ENCODE measurements at places on chromosomes 7 and 10.

- DNase-seq: no peak
Observed at GRCh38 chr10:110212119-110213006, 5.0 kb downstream of the MXI1 start.

DNA sequence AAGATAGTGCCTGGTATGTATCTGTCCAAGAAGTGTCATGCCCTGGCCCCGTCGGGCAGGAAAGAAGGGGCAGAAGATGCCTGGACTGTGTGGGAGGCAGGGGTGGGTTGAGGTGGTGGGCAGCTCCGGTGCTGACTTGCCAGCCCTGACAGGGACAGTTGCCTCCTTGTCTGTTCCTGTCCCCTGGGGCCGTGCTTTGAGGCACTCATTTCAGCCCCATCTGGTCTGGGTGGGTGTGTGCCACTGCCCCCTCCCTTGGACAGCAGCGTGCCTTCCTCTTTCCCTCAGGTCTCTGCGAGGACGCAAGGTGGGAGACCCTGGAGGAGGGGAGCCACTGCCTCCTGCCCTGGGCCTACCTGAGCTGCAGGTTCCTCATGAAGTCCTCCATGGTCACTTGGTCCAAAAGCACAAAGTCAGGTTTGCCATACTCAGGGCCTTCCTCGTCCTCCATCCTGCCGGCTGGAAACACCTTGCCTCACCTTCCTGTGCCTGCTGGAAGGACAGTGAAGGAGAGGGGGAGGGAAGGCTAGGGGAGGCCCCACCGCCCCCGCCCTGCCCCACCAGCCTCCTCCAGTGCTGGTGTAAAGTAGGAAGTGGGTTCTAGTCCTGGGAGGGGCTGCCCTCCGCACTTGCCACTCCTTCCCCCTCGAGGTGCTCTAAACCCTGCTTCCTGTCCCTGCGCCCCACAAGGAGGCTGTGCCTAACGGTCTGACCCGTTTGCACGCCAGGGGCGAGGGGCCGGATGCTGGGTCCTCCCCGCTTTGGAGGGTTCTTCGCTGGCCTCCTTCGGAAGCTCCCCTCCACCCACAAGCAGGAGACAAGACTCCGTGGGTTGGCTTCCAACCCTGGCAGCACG lies at the start of gene MYO1G:
Gene MYO1G, minus strand, starts transcription at position 505 of the 856 bp plus-strand sequence. Its CDS starts 54 bp downstream, at position 451.
- no peak for DNase-seq

GRCh38 chr10:11678074-11678793 lies 63.9 kb upstream of the ECHDC3 start:
- no peak for DNase-seq

DNA sequence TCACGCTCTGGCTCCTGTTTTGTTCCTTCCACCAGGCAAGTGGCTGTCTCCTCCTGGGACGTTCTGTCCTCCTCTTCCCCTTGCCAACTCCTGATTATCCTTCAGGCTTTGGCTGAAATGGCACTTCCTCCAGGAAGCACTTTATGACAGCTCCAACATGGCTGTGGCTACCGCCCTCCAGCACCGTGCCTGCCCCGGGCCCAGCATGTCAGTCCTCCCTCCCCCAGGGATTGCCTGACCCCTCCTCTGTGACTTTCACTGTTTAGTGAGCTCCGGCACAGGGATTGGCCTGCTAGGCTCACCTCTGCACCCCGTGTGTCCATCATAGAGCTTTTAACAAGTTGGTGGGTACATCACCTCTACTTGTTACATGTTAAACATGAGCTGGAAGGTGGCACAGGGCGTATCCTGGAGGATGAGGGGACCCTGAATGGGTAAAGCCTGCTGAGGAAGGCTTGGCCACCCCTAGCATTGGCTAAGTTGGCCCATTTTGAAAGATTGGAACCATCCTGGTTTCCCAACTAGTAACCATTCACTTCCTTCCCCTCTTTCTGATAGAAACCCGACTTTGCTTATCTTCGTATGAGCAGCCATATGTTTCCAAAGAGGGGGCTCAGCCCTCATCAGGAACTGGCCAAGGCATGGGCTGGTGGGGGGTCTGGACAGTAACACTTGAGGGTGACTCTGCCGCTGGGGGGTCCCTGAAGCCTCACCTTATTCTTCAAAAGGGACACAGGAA lies 10.5 kb upstream of the ADAMTS14 start:
- DNase-seq: no peak

- no peak for DNase-seq
Observed at GRCh38 chr10:127866276-127867013, 26.3 kb downstream of the CLRN3 start.

- DNase-seq: no peak
Observed at GRCh38 chr10:8594711-8595110, 540.2 kb downstream of the GATA3 start.

GRCh38 chr7:92417913-92418312 lies 29.4 kb upstream of the GATAD1 start:
- DNase-seq: no peak

DNA sequence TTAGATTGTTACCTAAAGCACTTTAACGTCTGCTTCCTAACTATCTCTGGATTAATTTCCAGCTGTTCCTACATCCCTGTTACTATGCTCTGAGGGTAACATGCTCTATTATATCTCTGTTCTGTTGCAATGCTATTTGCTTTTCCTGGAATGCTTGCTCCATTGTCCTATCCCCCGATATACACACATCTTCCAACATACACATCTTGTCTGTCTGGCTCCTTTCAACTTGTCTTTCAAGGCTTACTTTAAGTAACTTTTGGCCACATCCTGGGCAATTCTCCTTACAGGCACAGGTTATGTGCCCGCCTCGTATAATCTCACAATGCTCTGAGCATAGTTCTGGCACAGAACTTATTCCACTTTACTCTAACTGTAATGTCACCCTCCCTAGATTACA lies 96.2 kb downstream of the CDK6 start:
- DNase-seq: no peak

DNA sequence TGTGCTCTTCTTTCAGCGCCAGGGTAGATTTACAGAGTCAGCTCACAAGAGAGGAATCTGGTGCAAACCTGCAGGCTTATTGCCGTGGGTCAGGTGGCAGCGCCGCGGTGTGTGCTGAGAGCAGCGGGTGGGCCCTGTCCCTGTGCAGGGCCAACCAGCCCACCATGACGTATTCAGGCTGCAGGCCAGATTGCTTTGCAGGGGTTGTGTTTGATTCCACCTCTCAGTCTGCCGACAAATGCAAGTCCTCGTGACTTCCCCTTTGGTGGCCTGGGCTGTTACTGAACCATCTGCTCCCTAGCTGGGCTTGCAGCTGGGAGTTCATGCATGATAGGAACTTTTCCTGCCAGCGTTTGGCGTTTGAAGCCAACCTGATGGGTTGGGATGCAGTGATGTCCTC lies 66.7 kb upstream of the LEP start:
- peak; percentile 77 for DNase-seq

DNA sequence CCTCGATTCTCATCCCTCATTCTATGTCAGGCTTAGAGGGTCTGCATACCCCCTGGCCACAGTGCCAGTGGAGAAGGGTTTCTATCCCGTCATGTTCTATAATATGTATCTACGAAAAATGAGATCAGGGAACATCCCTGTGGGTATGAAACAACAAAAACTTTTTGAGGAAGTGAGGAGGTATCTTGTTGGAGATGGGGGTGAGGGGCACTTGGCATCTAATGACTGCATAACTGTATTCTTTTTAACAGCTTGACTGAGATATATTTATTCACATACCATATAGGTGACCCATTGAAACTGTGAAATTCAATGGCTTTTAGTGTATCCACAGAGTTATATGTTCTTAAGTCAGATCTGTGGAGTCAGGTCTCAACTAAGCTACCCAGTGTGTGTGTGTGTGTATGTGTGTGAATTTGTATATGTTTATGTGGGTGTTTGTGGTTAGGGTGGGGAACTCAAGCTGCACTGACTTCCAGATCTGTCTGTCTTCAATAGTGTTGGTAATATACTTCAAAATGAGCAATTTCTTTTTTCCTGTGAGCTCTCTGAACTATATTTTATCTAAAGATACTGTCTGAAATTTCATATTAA lies 528.9 kb downstream of the CNTNAP2 start:
- no peak for DNase-seq

- peak; percentile 35 for DNase-seq
Observed at GRCh38 chr7:108839076-108839475, 269.4 kb downstream of the DNAJB9 start.

GRCh38 chr7:148474481-148475025 lies 116.0 kb upstream of the C7orf33 start:
- no peak for DNase-seq

DNA sequence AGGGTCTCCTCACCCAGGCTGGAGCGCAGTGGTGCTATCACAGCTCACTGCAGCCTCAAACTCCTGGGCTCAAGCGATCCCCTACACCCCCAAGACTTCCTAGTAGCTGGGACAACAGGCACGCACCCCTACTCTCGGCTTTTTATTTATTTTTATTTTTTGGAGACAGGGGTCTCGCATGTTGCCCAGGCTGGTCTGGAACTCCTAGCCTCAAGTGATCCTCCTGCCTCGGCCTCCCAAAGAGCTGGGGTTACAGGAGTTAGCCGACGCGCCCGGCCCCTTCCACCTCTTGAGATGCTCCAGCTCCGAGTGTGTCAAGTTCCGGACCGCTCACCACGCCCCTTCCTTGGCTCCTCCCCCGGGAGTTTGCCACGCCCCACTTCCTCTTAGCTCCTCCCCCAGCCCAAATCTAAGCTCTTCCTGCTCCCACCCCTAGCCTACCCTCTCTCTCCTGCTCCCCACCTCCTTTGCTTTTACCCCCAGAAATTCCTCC lies 6.3 kb downstream of the NAT16 start:
- no peak for DNase-seq

DNA sequence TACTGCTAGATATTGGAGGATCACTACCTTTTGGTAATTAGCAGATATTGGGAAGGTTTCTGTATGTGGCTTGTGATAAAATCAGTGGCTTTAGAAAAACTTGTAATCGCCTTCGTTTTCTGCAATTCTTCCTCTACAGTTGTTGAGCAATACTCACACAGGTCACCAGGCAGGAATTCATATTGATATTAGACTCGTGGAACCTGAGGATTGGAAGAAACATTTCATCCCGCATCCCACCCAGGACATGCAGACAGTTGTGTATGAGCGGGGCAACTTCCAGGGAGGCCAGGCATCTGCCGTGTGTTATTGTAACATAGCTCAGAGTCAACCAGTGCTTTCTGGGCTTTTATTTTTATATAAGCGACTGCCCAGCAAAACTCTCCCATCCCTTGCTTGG lies 821.3 kb downstream of the LRMDA start:
- DNase-seq: no peak

GRCh38 chr10:61923950-61924274 lies 22.4 kb downstream of the ARID5B start:
- DNase-seq: no peak

- DNase-seq: no peak
Observed at GRCh38 chr10:132400041-132400546, 3.1 kb downstream of the PWWP2B start.

GRCh38 chr10:97007417-97007816 lies 175.3 kb downstream of the LCOR start:
- DNase-seq: no peak

All from NCI-H446 treated with DMSO at 0.1 percent for 48 hours (cell line).